Chondrocyte (in vitro differentiated cells): ENCODE measurements at places on chromosomes 3 and 15.

- no peak for DNase-seq
Observed at GRCh38 chr3:169663951-169664820, 674 bp upstream of the MECOM start.

DNA sequence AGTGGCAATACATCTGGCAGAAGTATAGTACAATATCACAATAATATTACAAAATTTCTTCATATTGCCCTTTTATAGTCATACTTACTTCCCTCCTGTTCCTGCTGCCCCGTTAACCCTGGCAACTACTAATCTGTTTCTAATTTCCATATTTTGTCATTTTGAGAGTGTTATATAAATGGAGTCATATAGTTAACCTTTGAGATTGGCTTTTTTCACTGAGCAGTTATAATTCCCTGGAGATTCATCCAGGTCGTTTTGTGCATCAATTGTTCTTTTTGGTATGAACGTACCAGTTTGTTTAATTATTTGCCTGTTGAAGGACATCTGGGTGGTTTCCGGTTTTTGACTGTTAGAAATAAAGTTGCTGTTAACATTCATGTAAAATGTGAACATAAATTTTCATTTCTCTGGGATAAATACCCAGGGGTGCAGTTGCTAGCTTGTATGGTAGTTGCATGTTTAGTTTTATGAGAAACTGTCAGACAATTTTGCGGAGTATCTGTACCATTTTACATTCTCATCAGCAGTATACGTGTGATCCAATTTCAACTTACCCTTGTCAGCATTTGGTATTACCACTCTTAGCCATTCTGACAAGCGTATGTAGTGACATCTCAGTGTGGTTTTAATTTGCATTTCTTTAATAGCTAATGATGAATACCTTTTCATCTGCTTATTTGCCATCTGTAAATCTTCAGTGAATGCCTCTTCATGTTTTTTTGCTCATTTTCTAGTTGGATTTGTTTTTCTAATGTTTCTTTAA is 32.2 kb upstream of the IL20RB start:
- no peak for DNase-seq

DNA sequence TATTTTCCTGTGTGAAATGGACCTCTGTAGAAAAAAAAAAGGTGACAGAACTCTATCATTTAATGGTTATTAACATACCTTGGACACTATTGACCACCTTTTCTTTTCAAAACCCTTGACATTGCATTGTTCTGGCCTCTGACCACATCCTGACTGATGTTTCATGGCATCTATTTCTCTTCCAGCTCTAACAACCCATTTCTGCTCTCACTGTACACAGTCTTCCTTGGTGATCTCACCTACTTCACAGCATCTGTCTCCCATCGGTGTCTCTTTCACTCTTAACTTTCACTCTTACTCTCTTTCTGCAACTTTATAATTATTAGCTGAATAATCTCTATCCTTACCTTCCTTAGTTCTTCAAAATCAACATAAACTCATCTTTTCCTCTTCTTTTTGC is 217.4 kb upstream of the CD96 start:
- DNase-seq = no peak

GRCh38 chr15:70401709-70402108 is 304.0 kb upstream of the TLE3 start:
- no peak for DNase-seq

DNA sequence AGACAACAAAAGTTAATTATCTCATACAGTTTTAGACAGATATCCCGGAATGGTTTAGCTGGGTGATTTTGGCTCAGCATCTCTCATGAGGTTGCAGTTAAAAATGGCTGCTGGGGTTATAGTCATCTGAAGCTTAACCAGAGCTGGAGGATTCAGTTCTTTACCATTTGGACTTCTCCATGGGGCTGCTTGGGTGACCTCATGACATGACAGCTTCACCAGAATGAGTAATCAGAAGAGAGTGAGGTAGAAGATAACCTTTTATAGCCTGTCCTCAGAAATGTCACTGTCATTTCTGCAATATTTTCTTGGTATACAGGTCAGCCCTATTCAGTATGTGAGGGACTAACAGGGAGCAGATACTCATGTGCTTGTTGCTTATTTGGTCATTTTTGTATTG is 30.9 kb downstream of the TFG start:
- DNase-seq = no peak
